Stimulated activated CD4-positive, alpha-beta T cell treated with anti-CD3 and anti-CD28 coated beads, Interleukin-12 subunit alpha, Interleukin-12 subunit beta, amount 100 ng/mL, for 24 hours (primary cell): ENCODE measurements at places on chromosomes 12 and 14.

GRCh38 chr14:33432407-33433023 is 493.8 kb downstream of the NPAS3 start:
- DNase-seq: no peak

- no peak for DNase-seq
These were observed 61.8 kb downstream of the PHLDA1 start for GRCh38 chr12:75969768-75970167.

GRCh38 chr14:101037021-101037817 is 133.7 kb upstream of the RTL1 start:
- DNase-seq: no peak

DNA sequence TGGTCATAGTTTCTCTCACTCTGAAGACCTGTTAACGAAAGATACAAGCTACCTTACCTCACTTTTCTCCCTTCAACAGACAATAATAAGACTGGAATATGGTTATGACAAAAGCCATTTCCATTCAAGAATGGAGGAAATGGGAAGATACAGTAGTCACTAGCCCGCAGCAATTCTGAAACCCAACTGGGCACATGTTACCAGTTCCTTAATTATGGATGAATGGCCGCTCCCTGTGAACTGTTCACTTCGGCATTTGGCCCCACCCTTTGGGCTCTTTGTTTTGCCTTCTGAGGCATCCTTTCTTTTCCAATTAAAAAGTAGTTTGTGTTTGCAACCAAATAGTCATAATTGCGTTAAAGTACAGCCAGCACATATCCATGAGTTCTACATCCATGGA is 19.0 kb downstream of the TRHDE start:
- DNase-seq: no peak

GRCh38 chr14:85468816-85469215 is 61.1 kb upstream of the FLRT2 start:
- no peak for DNase-seq

DNA sequence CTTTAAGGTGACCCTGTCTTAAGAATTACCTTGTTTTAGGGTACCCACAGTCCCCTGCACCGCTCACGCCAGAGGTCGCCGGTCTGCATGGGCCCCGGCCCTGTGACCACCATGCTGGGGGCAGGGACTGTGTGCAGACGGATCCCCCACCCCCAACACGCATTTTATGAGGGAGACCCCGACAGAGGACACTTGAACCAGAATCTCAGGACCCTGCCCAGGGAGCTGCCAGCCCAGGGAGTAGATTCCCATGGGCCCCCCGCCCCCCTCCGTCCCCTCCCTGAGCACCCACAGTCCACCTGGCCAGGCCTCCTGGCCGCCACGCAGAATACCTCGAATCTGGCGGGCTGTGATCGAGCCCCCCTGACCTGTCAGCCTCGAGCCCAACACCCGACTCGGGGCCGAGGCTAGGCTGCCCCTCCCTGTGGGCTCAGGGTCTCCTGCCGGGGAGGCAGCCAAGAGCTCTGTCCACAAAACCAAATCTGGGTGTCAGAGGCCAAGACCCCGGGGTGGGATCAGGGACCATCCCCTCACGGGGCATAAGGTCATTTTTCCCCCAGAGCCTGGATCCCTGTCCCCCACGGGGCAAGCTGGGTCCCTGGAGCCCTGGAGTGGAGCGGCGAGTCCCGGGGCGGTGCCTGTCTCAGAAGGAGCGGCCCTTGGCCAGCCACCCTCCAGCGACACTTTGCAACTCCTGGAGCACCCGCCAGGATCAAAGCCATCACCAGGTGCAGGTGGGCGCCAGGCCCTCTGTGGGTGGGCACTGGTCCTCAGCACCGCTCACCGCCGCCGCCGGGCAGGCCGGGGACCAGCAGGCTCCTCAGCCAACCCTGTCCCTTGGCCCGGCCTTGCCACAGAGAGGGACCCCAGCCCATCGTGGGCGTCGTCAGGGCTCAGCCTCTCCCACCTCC is 155.8 kb upstream of the PKP2 start:
- no peak for DNase-seq

GRCh38 chr14:61609191-61609843 is 86.0 kb upstream of the HIF1A start:
- DNase-seq: no peak

DNA sequence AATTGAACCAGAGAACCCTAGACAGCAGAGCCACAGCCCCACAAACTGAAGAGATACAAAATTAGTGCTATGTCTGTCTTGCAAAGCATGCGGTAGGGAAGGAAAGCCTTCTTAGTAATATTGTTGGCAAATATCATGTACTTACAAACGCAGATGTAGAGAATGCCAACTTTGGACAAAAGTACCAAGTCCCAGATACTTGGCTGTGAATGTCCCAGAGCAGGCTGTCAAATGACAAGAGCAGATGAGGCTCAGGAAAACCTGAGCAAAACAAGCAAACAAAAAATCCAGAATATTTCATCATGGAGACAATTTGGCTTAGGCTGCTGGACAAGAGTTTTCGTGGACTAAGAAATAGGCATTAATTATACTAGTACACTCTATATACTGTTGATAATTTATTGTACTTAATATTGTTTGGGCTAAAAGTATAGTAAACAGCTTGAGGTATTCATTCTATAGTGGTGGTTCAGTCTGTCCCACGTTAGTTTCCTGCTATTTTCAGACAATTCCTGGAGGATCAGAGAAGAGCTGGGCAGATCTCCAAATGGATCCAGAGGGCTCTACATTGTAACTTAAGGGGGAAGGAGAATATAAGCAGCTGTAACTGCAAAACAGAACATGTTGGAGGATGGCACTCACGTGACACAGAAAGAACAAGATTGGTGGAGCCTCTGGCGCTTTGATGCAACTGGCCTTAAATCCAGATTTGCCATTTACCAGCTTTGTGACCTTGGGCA is 329.8 kb downstream of the ATP23 start:
- no peak for DNase-seq

GRCh38 chr14:53494587-53494986 is 341.5 kb upstream of the DDHD1 start:
- no peak for DNase-seq

GRCh38 chr12:62116986-62117385 is 143.2 kb upstream of the USP15 start:
- DNase-seq: no peak

DNA sequence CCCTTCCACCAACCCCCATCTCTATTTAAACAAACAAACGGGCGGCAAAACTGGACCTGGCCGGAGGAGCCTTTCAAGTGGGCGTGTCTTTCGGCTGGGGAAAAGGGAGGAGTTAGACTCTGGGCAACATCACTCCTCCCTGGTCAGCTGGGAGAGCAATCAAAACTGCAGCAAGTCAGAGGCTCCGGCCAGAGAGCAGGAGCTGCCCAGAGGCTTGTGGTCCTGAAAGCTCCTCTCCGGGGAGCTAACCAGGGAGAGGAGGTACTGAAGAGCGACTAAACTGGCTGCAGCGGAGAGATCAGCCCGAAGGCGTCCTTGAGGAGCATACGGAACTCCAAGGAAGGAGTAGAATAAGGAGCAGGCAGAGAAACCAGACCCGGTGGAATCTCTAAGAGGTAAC is at the start of gene NEUROD4:
Gene NEUROD4, plus strand, starts transcription at position 191 of the 400 bp plus-strand sequence. CDS start 6,466 bp downstream, outside the sequence.
- no peak for DNase-seq

DNA sequence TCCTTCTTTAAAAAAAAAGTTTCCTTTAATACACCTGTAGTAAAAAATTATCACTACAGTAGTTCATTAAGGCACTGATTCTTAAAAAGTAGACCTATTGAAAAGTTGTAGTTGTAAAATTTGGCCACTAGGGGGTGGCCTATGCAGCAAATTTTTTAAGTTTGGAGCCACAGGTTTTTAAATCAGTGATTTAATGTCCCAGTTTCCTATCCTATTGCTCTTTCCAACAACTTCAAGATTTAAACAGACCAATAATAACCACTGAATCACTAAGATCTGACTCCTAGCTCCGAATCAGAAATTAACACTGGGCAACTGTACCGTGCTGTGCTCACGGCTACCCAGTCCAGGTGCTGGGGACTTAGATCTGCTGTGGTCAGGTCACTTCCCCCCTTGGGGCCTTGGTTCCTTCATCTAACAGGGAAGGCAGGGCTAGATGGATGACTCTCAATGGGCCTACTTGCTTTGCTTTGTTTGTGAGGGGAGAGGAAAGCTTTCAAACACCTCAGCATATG is 279.3 kb downstream of the MED13L start:
- DNase-seq: no peak

- no peak for DNase-seq
These were observed 494.3 kb downstream of the CCER1 start for GRCh38 chr12:90460681-90461080.

GRCh38 chr12:6752167-6752920 is 597 bp downstream of the MLF2 start:
- no peak for DNase-seq

GRCh38 chr14:59997449-59997848 is 77.5 kb downstream of the LRRC9 start:
- DNase-seq: no peak

DNA sequence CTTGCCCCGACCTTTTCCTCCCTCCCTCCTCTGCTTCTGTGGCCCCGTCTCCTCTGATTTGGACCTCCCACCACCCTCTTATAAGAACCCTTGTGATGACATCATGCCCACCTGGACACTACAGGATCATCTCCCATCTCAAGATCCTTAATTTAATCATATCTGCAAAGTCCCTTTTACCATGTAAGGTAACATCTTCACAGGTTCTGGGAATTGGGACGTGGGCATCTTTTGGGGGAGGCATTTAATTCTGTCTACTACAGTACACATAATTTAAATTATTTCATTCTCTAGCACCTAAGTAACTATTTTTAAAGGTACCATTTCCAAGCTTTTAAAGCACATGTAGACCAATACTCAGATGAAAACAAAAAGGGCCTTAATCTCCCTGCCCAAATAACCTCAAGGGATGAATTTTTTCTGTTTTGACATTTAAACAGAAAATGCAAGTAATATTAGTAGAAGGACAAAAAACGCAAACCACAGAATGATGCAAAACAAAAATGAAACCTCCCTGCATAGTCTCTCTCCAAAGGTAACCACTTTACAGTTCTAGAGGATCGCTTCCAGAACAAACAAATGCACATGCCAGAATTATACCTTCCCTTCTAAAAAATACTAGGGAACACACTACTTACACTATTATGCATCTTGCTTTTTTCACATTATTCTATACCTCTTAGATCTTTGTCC is 222.1 kb downstream of the AACS start:
- no peak for DNase-seq

DNA sequence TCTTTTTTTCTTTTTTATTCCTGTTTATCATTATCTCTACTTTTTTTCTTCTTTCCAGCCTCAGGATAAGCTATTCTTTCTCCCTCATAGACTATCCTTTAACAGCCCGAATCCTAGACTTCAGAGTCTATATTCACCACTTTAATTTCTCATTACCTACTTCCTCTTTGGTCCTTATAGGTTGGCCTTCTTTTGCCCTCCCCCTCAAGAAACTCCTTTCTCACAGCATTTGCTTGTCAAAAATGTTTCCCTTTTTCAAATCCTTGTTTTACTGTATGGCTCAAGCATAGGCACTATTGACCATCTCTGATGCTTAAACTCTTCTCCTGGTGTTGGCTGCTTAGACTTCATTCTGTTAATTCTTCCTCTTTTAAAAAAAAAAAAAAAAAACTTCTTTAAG is 52.5 kb downstream of the KIAA0586 start:
- no peak for DNase-seq

GRCh38 chr12:108297895-108298760 is 41.0 kb downstream of the CMKLR1 start:
- DNase-seq: no peak

- no peak for DNase-seq
These were observed 200.3 kb upstream of the DIO3 start for GRCh38 chr14:101361044-101361443.

- no peak for DNase-seq
These were observed 568 bp downstream of the CCDC184 start for GRCh38 chr12:48183876-48184548.

DNA sequence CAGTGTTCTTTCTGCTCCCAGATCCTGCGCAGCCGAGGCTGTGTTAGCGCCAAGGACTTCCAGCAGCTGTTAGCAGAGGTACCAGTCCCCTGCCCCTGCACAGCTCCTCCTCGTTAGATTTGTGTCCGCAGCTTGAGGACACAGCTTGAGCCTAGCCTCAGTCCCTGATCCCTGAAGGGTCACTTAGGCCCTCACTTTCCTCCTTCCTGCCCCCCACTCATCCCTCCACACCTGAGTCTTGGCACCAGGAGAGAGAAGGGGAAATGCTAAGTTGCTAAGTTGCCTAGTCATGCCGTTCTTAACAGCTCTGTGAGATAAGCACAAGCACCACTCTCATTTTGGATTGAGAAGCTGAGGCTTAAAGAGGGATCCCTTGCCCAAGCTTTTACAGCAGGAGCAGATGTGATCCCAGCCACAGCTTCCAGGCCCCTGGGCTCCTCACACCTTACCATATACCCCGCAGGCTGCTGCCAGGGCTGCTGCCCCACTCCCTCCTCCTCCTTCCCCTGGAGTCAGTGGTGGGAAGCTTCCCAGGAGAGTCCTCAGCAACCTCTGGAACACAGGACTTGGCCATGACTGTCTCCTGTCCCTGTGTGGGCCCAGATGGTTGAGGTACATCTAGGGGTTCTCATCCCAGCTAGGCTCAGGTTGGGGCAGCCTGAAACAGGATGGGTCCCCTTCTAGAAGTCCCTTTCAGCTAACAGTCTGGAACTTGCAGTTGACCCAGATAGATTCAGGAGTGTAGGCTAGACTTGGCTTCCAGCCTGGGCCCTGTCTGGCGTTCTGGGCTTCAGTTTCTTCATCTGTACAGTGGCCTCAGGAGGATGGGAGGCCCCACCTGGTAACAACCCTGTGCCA is 975 bp downstream of the OGFOD2 start:
- no peak for DNase-seq

- no peak for DNase-seq
These were observed 383.6 kb downstream of the BCAT1 start for GRCh38 chr12:24565300-24565699.

DNA sequence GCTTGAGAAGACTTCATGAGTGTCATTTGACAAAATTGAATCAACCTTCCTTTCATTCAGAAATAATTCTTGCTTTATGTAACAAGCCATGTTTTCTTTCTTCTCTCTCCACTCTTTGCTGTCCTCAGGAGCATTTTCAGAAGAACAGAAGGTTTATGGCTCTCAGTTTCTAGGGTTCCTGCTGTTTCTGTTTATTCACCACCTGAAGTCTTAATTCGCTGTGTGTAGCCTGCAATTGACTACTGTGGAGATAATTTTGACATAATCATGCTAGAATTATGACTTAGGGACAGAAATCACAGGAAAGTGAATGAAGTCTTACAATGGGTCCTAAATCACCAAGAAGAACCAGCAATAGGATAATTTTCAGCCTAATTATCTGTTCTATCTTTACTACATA is 7.2 kb upstream of the PLEKHG7 start:
- no peak for DNase-seq

GRCh38 chr12:109009766-109010165 is 11.1 kb downstream of the SVOP start:
- DNase-seq: no peak
